ENCODE measurements at places on chromosomes 5 and 9.

DNA sequence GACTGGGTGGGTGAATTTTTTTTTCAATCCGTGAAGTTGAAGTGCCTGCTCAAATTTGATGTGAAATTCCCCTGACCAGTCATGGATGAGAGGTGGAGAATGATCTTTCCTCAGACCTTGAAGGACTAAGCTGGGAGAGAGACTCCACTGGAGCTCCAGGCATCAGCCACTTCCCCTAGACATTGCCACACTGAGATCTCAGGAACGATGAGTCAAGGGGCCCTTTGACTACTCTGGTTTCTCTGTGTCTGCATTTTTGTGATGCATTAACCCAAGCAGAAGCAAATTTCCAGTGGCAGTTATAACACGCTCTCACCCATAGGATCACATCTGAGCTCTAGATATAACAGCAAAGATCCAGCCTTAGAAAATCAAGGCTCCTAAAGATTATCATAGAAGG, 171.2 kb upstream of the KIF2A start:
- no peak for DNase-seq

DNA sequence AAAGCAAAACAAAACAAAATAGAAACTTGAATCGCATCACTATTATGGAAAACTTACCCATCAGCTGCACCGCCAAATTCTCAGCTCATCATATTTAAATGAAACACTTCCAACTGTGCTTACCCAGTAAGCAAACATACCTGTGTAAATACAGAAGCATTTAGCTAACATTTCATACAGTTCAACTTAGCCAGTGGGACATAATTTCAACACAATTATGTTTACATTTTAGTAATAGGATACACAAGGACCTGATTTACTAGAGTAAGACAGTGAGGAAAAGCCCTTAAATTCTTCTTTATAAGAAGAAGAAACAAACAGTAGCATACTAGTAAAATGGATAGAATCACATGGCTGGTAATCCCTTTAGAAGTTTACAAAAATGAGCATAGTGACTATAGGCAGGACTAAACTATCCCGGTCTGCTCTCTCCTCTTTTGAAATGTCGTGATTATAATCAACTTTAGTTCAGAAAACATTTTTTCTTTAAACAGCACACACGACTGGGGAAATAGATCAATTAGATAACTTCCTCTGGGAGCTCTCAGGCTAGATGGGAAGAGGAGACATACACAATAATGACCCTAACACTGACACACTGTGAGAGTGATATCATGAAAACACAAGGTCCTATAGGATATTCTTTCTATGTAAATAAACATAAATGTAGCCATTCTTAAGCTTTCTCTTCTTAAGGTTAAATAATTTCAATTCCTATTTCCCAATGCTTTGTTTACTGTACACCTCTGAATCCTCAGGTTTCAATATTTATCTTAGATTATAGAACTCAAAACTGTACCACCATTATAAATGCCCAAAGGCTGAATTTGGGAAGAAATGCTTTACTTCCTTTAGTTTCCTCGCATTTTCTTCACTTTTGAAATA, 15.9 kb upstream of the CDC20B start:
- DNase-seq = no peak

GRCh38 chr5:78726571-78726970, 78.0 kb upstream of the LHFPL2 start:
- no peak for DNase-seq

DNA sequence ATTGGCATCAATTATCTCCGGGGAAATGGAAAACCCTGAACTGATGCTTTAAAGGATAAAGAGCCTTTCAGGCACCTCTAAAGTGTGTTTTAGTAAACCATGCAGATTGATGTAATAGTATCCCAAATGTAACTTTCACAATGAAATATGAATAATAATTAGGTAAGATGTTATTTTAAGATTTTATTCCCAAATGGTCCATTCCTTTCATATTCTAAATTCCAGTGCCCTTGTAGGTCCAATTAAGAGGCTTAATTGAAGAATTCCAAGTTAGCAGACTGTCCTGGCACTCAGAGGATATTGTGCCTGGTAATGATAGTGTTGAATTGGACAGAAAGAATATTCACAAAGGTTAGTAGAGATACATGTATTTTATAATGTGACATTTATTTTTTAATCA, 352.5 kb upstream of the NUDT12 start:
- no peak for DNase-seq

DNA sequence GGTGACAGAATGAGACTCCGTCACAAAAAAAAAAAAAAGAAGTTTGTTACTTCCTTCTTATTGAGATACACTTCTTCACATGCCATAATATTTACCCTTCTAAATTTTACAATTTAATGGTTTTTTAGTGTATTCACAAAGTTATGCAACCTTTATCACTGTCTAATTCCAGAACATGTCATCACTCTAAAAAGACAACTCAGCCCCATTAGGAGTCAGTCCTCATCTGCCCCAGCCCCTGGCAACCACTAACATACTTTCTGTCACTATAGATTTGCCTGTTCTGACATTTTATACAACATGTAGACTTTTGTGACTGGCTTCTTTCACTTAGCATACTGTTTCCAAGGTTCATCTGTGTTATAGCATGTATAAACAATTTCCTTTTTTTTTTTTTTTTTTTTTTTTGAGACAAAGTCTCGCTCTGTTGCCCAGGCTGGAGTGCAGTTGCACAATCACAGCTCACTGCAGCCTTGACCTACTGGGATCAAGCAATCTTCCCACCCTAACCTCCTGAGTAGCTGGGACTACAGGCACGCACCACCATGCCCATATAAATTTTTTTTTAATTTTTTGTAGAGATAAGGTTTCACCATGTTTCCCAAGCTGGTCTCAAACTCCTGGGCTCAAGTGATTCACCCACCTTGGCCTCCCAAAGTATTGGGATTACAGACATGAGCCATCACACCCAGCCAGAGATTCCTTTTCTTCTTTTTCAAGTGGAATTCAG, 18.0 kb downstream of the AQP3 start:
- no peak for DNase-seq

- no peak for DNase-seq
These were observed 29.4 kb downstream of the FSTL4 start for GRCh38 chr5:133582971-133583370.

DNA sequence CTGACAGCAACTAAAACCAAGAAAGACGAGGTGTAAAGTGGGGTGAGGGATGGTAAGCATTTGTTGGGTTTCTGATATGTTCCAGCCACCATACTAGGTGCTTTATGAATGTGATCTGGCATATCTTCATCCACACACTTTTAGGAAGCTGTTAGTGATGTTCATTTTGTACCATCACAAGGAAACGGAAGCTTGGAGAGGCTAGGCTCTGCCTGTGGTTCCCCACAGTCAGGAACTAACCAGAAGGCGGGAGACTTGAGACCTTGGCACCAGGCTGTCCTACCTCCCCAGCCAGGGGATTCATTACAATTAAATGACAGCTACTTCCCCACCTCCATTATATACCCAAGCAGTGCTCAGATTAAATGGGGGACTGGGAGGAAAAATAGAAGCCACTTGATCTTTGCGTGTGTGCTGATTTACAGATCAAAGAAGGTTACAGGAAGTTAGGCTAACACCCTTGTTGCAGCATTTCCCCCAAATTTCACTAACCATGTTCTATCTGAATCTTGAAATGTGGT, 43.0 kb downstream of the SFXN1 start:
- DNase-seq = no peak

DNA sequence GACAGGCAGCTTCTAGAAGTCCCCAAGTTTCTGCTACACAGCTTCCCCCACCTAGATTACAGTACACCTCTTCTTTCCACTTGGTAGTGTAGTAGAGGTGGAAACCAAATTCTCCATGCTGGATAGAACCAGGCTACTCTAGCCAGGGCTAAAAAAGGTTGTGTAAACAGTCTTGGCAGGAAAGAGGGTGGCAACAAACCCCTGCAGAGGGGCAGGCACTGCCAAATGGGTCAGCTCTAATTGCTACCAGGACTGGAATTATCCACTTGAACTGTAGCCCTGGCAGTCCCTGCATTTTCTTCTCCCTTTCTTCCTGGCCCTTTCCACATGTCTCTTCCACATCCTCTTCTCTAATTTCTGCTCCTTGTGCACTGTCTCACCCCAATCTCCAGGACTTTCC, 24.8 kb downstream of the RANBP3L start:
- DNase-seq = no peak

DNA sequence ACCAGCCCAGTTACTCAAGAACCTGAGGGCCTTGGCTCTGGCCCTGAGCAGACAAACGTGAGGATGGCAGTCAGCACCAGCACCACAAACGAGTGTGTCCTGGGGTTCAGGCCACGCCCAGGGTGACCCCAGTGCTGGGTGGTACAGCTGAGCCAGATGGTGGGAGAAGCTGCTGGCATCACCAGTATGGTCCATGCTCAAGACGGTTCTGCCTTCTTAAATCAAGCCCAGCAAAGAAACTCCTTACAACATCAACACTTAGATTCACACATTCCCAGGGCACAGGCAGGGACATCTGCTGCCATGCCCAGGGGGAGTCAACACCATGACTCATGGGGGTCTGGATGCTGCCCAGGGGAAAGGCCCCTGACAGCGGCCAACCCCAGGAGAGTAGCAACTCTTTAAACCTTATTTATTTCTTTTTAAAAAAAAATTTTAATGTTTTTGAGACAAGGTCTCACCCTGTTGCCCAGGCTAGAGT, 31.3 kb downstream of the IPPK start:
- no peak for DNase-seq

GRCh38 chr9:18269561-18269960, 204.4 kb upstream of the ADAMTSL1 start:
- DNase-seq = no peak

GRCh38 chr9:10228082-10228481, 384.7 kb downstream of the PTPRD start:
- DNase-seq = no peak

DNA sequence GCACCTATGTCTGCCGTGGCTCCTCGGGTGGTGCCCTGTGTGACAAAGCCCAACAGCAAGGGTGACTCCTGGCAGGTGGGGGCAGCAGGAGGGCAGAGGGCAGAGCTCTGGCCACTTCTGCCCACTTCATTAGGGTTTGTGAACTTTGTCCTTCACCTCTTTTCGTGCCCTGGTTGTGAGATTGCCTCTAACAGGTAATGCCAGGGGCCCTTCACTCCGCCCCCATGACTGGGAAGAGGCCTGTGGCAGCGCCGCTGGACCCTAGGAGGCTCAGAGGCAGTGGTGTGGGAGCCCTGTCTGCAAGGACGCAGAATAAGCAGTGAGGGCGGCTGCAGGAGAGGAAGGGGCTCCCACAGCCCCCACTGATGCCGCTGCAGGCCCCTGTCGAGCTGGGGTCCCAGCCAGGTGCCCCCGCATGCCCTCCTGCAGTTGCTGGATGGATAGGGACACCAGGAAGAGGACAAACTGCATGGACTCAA, 108.7 kb upstream of the LMX1B start:
- DNase-seq = no peak

GRCh38 chr9:92711844-92712243, 41.9 kb upstream of the IPPK start:
- no peak for DNase-seq

DNA sequence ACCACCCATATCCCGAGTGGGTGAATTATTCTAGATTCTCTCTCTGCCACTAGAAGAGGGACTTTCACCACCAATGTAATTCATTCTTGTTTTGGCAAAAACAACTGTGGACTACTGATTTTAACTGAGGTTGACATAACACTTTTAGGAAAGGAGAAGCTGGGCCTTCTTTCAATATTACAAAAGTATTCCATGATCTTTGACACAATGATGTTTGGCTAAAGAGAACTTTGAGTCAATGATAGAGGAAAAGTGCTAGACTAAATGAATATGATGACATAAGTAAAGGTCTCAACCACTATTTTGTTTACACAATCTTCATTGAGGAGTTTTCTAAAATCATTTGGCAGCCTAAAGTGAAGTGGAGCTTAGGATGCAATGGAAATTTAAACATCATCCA, 336.9 kb upstream of the PDE4D start:
- no peak for DNase-seq

DNA sequence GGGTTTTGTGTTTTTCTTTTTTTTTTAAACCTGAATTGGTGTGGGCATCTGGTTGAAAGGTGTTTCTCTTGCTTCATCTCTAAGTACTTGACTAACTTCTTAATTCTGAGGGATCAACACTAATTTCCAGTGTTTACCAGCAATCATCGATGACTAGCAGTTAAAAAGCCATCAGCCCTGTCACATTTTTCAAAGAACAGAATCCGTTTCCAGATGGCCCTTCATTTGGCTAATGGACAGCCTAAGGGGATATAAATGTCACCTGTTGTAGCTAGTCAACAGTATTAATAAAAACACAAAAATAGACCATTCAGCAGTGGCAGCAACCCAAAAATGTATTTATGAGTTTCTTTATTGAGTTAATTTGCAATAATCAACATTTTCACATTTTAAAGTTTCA, 1076.5 kb downstream of the MAT2B start:
- no peak for DNase-seq

- DNase-seq = peak; percentile 73
These were observed 13.8 kb downstream of the GSN start for GRCh38 chr9:121281614-121282276.

DNA sequence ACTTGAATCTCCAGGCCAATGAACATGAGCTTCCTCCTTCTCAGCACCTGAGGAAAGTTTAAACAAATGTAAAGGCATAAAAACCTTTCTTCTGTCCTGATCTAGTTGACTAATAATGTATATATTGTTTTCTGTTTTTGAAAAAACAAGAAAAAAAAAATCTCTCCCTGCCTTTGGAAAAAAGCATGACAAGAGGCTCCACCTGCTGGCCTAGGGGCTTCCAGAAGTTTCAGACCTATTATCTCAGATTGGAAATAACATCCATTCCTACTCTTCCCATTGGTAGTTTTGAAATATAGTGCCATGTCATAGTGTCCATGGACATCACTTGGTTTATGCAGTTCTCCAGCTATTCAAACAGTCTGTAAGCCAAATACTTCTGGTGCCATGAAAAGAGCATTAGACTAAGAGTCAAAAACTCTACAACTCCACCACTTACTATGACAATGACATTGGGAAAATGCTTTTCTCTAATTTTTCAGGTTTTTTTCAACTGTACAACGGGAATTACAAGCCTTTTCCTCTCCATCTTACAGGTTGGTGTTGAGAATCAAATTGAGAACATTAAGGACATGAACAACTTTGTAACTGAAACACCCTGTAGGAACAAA, 409.6 kb upstream of the MPDZ start:
- DNase-seq = peak; percentile 22

DNA sequence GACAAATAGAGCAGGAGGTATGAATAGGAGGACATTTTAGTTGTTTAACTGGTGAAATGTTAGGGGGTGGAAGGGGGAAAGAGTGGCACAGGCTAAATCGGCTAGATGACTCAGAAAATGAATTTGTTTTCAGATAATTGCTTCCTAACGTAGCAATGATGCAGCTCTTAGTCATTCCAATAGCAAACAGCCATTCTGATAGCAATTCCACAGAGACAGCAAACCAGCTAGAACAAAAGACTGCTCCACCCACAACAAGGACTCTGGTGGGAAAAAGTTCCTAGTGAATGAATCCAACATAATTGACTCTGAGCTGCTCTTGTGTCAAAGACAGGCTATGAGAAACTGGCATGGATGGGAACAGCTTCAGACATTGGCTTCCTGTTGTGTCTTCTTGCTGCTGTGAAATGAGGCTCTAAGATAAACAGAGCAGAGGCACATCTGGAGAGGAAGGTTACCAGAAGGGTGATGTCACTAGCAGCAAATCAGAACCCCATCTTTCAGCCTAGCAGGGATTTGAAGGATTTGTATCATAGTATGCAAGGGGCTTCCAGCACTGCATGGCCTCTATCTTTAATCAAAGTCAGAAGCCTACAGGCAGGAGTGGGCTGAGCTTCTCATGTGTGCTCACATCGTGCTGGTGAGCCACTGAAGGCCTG, 28.1 kb upstream of the F2RL1 start:
- DNase-seq = peak; percentile 89

GRCh38 chr5:153496835-153497234, 6.4 kb downstream of the GRIA1 start:
- peak; percentile 9 for DNase-seq
